AG04450 (cell line): ENCODE measurements at places on chromosomes 3 and 15.

GRCh38 chr3:161977063-161977462, 480.5 kb downstream of the OTOL1 start:
- no peak for DNase-seq

GRCh38 chr3:128803307-128803706, 76.1 kb upstream of the ACAD9 start:
- no peak for DNase-seq

DNA sequence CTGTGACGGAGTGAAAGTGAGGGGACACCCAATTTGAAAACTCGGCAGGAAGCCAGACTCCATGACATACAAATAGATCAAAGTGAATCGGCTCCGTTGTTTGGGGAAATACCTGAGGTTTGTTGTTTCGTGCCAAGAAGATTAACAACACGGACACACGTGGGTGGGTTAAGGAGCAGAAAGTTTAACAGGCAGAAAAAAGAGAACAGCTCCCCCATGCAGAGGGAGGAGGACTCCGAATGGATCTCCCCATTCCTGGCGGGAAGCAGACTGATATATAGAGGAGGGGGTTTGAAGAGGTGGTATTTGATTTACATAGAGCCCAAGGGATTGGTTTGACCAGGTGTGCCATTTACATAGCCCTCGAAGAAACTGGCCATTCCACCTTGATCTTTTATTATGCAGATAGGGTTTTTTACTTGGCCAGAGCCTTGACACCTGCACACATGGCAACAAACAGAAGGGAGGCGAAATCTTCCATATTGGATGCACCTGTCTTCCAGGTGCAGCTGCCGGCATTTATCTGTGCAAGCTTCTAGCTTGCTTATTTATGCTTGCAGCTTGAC, 4.8 kb upstream of the SACM1L start:
- no peak for DNase-seq

DNA sequence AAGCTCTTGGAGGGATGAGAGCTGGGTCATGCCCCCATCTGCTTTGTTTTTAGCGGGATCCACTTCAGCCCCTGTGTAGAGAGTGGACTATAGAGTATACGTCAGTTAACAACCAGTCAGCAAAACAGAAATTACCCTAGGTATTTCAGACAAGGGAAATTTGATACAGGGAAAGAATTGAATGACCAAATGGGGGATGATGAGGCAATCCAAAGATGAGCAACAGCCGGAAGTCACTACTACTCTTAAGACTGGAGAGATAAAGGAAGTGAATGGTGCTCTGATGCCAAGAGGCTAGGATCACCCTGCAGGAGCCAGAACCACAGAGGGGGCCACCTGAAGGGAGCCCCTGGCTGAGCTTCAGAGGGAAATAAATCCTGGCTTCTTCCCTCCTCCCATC, 1.7 kb upstream of the GPR62 start:
- peak; percentile 49 for DNase-seq

GRCh38 chr3:140630366-140630765, 47.5 kb upstream of the TRIM42 start:
- no peak for DNase-seq

- DNase-seq, result no peak
Observed at GRCh38 chr3:69890691-69891090, 108.8 kb upstream of the SAMMSON start.

DNA sequence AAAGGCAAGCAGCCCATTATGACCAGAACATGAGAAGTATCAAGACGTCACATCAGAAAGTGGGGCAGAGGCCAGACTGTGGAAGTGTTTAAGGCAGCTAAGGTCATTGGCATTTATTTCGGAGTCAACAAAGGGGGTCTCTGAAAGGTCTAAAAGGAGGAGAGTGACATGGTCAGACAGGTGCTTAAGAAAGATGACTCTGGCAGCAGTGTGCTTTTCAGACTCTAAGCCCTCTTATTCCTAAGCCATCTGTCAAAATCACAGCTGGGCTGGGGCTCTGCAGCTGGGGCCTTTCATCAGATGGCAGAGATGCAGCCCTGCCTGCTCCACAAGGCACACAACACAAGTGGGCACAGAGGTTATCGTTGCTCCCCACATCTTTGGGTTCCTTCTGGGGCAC, 14.0 kb downstream of the FBXL22 start:
- DNase-seq, result no peak

- DNase-seq, result no peak
Observed at GRCh38 chr15:96218623-96219455, 111.7 kb upstream of the NR2F2 start.

GRCh38 chr3:12369029-12369428, 80.2 kb downstream of the PPARG start:
- no peak for DNase-seq

DNA sequence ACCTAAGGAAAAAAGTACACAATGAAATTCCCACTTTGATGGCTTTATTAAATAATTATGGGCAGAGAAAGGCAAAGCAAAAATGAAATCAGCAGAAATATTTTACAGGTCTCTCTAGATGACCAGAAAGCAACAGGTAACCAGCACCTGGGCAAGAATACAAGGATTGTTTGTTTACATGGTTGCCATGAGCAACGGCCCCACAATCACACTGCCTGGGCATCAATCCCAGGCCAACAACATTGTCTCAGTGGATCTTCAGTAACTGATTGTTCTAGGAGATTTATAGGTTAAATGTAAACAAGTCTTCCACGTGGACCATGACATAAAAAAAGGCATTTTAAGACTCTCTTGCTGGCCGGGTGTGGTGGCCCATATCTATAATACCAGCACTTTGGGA, 82.6 kb downstream of the PDZRN3 start:
- DNase-seq, result no peak

DNA sequence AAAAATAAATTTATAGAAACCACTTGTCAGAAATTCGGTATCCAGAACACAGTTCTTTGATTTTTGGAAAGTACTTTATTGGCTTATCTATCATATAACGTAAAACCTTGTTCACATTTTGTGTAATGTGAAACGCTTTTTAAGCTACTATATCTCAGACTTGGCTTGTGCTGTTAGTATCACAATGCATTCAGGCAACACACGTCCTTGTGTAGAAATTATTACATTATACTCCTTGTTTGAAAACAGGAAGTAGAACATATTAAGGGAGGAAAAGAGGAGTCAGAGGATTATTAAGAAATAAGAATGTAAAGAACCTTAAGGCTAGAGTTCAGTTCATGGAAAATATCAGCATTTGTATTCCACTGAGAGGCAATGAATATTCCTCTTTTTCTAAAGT, 1.6 kb downstream of the DNAJC13 start:
- no peak for DNase-seq

DNA sequence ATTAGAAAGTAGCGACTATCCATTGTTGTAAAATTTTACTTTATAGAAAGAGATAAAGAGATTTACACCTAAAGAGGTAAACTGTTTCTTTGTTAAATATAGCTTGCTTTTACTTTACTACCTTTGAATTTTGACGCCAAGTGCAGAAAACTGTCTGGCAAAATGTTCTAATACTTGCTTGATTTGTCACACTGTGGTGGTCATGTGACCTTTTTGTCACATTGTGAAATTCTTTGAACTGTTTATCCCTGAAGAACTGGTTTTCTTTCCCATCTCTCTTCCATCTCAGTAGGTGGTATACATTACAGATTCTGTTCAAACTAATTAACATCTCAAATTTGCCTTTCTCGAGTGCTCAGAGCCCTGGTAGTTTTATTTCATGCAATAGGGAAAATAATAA, 327.4 kb downstream of the NAALADL2 start:
- DNase-seq, result no peak

GRCh38 chr3:31664031-31664430, 131.3 kb downstream of the STT3B start:
- no peak for DNase-seq

- DNase-seq, result no peak
Observed at GRCh38 chr3:122233101-122233952, 49.9 kb downstream of the CASR start.

GRCh38 chr15:92142242-92143232, 251.1 kb upstream of the ST8SIA2 start:
- no peak for DNase-seq

- no peak for DNase-seq
Observed at GRCh38 chr15:64807751-64808222, 17.7 kb downstream of the PIF1 start.

DNA sequence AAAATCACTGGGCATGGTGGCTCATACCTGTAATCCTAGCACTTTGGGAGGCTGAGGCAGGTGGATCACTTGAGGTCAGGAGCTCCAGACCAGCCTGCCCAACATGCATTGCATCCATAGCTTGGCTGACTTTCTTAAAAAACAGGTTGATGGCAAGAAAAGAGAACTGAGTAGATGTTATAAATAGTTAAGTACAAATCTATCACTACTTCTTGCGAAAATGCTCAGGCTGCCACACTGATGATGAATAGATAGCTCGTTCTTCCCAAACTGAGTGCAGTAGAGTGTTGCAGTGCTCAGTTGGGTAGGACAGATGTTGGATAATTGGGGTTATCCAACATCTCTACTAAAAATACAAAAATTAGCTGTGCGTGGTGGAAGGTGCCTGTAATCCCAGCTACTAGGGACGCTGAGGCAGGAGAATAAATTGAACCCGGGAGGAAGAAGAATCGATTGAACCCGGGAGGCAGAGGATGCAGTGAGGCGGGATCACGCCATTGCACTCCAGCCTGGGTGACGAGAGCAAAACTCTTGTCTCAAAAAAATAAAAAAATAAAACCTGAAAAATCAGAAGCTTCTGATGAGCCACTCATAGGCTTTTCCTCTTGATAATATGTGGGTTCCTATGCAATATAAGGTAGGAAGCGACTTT, 1.2 kb downstream of the BTLA start:
- no peak for DNase-seq

- DNase-seq, result no peak
Observed at GRCh38 chr3:196197524-196197923, 13.7 kb downstream of the ZDHHC19 start.

- DNase-seq, result no peak
Observed at GRCh38 chr15:31483053-31483985, 156.7 kb downstream of the KLF13 start.

GRCh38 chr3:111143-112069, 85.2 kb upstream of the CHL1 start:
- DNase-seq, result no peak

- no peak for DNase-seq
Observed at GRCh38 chr3:44554626-44555592, at the start of gene ZKSCAN7. ZKSCAN7 (plus strand) TSS chr3:44555193; CDS start chr3:44557048, 1,855 bp downstream.

DNA sequence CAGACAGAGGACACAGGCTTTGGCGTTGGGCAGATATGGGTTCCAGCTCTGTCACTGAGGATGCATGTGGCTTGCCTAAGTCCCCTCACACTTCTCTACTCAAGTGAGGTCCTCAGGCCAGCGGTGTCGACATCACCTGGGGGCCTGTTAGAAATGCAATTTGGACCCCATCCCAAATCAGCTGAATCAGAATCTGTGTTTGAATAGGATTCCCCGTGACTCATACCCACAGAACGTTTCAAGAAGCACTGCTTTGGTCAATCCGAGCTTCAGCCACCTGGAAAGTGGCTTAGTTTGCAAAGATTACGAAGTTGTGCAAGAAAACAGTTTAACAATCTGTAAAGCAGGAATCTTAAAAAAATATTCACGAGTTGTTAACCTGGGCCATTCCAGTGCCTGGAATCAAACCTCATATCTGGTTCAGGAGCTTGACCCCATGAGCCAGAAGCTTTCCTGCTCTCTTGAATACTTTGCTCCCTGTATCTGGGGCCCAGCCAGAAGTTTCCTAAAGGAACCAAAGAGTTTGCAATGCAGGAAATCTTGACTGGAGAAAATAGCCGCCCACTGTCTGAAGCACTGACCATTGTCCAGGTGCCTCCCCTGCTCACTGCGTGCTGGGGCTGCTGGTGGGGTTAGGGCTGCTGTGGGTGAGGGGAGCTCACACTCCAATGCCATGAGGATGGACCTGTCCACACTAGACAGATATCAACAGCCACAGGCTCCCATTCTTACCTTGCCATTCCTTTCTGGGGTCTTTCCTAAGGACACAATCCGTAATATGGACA, 208.5 kb upstream of the LINGO1 start:
- DNase-seq, result peak; percentile 41

- no peak for DNase-seq
Observed at GRCh38 chr3:114745322-114746240, 401.5 kb downstream of the ZBTB20 start.

DNA sequence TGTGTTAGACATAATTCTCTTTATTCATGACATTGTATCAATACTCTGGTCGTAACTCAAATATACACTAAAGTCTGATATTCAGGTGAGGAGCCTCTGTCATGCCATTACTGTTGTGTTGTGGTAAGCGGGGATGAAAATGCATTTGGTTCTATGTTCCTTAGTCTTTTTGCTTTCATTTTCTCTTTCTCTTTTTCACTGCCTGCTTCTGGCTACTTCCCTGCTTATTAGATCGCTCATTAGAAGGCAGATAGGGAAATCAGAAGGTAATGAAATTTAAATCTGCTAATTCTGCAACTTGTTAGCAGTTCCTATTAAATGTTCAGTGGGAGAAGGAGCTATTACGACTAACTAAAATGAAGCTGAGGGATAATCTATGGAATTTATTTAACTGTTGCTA, 345.0 kb downstream of the GRM7 start:
- no peak for DNase-seq

DNA sequence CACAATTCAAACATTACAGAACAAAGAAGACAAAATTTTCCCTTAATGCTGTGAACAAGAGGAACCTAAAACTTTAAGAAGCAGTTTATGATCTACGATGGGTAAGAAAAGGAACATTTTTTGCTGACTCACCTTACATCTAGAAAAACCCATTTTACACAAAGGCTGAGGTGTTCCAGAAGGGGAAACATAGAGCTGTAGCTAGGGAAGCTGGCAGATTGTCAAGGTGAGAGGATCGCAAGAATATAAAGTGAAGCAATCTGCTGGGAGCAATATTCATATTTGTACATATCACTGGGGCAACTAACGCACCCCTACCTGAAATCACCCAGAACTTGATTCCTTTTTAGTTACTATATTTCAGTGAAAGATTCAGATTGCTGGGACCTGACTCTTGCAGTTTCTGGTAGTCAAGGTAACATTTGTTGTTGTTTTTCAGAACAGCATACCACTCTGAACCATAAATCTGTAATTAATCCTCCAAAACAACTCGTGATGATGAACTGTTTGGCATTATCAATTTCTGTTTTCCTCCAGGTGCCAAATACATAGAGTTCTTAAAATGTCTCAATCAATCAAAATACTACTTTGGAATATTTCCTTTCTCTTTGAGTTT, 184.1 kb upstream of the LRRC3B start:
- DNase-seq, result no peak

GRCh38 chr15:100651253-100651652, 48.9 kb downstream of the ASB7 start:
- DNase-seq, result no peak
